ENCODE measurements at places on chromosomes 7 and 10.

DNA sequence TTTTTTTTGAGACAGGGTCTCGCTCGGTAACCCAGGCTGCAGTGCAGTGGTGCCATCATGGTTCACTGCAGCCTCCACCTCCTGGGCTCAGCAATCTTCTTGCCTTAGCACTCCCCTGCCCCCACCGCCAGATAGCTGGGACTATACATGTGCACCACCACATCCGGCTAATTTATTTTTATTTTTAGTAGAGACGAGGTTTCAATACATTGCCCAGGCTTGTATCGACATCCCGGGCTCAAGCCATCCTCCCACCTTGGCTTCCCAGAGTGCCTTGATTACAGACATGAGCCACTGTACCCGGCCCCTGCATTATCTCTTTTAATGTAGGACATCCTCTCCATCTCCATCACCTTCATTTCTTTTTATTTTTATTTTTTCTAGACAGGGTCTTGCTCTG lies 213.3 kb downstream of the CUX1 start:
- no peak for DNase-seq

DNA sequence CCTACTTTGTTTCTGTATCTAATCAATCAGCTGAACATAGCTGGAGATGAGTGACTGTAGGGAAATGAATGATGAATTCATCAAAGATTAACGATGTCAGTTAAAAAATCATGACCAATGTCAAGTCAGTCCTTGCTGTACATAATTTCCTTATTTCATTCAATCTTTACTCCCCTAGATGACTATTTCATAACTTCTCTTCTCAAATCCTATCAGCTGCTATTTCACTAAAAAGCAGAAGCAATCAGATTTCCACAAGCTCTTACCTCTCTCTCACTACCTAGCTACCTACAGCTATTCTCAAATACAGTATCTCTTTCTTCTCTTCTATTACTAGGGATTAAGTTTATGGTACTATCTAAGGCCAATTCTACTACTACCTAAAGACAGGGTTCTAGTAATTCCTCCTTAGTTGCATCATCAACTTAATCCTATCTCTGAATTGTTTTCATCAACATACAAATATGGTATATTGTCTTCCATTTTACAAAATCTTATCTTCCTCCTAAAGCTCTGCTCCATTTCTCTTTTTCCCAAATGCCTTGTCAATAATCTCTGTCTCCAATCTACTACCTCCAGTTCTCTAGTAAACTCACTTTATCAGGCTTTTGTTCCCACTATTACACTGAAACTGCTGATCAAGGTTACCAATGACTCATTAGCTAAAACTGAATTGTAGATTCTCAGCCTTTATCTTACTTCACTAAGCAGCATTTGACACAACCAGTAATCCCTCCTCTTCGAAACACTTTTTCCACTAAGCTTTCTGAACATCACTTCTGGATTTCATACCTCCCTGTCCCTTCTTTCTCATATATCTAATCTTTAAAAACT lies 28.4 kb downstream of the JMJD1C start:
- DNase-seq: no peak

GRCh38 chr10:58615237-58615935 lies 102.7 kb downstream of the BICC1 start:
- no peak for DNase-seq

DNA sequence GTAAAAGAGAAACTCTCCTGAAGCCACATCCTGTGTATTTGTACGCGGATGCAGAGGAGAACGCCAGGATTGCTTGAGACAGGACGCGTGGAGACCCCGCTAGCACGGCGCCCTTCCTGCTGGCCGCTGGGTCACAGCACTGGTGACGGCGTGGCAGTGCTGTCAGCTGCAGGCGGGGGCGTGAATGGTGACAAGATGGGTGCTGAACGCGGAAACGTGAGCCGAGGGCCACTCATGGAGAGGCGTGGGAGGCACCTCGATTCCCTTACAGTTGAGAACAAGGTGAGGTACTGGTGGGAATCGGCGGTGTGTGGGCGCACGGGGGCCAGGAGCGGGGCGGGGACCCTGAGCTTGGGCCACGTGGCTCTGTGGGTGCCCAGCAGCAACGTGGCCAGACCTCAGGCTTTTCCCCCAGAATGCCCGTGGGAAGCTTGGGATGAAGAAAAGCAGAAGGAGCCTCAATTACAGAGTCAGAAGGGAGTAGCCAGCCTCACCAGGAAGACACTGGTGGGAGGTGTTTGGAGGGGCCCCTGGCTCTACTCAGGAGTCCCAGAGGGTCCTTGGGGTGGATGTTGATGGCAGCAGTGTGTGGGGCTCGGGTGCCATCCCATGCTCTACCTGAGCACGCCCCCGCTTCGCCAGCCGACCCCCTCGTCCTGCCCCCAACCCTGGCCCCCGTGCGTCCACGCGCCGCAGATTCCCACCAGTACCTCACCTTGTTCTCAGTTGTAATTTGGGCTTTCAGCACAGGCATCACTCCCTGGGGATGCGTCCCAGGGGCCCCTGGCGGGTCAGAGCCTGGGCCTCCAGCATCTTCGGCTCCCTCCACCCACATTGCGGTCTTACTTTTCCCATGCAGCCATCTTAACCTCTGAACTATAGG lies 208.4 kb upstream of the TCERG1L start:
- DNase-seq: no peak

GRCh38 chr7:132575982-132576720 lies at the start of gene PLXNA4:
PLXNA4 (minus strand) TSS chr7:132576470; CDS start chr7:132508693, 67,777 bp downstream.
- no peak for DNase-seq

GRCh38 chr7:24434972-24435371 lies 138.3 kb upstream of the PALS2 start:
- no peak for DNase-seq

DNA sequence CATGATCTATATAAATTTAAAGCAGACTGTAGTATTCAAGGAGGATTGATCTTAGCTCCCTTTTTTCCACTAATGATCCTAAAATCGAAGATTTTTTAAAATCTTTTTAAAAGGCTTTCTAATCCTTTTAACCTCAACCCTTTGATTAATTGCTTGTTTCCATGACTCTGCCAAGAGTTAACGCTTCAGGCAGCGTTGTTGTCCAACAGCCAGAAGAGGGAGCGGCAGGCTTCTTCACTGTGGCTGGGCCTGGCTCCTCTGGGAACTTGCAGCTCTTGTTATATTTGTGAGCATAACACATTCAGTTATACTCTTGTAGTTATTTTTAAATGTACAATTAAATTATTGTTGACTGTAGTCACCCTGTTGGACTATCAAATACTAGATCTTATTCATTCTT lies 26.3 kb downstream of the CRCP start:
- DNase-seq: no peak

GRCh38 chr7:158366346-158366745 lies 221.3 kb downstream of the PTPRN2 start:
- DNase-seq: no peak

DNA sequence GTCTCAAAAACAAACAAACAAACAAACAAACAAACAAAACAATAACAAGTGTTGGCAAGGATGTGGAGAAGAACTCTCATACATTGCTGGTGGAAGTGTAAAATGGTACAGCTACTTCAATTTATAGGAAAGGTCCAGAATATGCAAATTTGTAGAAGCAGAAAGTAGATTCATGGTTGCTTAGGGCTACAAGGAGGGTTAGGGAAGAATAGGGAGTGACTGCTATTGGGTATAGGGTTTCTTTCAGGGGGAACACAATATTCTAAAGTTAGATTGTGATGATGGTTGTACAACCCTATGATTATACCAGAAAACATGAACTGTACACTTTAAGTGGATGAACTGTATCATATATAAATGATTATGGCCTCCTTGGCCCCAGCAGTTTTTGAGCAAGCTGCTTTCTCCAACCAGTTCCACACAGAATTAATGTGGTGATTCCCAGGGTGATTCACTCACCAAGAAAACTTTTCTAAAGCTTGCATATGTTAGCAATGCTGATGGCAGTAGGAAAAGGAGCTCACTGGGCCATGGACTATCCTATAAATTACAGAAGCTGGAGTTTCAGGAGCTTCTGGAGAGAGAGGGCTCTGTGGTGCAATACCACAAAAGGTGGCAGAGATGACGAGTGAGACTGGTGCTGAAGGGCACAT lies 52.8 kb upstream of the KCNIP2 start:
- DNase-seq: no peak

GRCh38 chr10:47113907-47114500 lies 186.0 kb upstream of the GDF10 start:
- no peak for DNase-seq

DNA sequence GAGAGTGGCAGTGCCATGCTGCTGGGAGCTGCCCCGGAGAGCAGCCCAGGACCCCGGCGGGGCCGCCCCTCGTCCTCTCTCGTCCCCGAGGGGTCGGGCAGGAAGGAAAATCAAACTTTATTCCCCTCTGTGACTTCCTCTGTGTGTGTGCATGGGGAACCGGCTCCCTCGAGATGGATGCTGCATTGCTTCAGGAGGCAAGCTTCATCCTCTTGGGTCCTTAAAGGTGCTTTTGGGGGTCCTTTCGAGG lies 726 bp downstream of the MCU start:
- DNase-seq: no peak

DNA sequence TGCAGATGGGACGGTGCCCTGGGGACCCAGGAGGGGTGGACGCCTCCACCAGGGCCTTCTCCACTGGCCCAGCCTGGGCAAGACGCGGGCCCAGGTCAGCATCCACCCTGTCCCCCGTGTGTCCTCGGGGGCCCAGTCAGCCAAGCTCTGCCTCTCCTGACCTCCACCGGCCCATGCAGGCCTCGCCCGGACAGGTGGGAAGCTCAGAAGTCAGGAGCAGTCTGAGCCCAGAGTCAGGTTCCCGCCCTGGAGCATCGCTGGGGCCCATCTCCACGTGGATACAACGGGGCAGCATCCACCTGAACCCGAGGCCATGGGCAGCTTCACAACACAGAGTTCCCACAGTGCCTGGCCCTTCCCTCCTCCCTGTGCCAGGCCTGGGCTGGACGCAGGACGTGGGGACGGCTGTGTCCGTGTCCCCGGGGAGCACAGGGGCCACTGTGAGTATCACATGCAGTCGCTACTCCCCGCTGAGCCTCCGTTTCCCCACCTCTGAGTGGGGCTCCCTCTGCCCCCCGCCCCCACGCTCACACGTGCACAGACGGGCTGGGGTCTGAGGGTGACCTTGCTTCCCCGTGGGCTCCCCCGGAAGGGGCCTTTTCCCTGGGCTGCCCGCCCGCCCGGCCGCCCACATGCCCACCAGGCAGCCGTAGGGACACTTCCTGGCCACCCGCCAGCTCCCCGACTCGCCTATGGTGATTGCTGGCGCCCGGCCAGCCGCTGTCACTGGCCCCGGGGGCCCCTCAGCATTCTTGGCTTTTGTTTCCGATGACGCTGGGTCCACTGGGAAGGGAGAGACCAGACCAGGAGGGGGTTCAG lies 64.3 kb downstream of the PDGFA start:
- no peak for DNase-seq

DNA sequence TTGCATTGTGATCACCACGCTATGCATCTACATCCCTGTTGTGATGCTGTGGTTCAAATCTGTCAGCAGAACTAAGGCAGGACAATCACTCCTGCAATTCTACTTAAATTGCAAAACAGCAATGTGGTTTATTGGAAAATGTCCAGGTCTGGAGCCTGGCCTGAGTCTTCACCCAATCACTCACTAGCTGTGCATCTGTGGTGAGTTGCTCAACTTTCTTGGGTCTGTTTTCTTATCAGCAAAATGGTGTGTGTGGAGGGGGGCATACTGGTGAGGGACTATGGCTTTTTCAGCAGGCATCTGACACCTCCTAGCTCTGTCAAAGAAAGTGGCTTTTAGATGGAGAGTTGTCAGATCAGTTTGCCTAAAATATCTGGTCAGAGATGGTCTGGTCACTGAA lies 108.3 kb upstream of the FEZF1 start:
- DNase-seq: no peak

DNA sequence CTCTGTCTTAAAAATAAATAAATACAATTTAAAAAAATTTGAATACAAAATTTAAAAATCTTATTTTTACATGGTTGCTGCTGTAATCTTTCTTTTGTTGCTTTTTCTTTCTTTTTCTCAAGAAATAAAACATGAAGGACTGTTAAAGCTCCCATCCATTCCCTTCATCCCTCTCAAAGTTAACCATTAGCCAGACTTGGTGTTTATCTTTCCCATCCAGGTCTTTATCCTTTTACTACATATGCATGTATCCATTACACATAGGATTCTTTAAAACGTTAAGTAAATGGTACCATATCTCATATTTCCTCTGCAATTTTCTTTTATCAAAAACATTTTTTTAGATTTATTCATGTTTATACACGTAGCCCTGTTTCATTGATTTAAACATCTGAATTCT lies 70.1 kb downstream of the CREB3L2 start:
- no peak for DNase-seq

DNA sequence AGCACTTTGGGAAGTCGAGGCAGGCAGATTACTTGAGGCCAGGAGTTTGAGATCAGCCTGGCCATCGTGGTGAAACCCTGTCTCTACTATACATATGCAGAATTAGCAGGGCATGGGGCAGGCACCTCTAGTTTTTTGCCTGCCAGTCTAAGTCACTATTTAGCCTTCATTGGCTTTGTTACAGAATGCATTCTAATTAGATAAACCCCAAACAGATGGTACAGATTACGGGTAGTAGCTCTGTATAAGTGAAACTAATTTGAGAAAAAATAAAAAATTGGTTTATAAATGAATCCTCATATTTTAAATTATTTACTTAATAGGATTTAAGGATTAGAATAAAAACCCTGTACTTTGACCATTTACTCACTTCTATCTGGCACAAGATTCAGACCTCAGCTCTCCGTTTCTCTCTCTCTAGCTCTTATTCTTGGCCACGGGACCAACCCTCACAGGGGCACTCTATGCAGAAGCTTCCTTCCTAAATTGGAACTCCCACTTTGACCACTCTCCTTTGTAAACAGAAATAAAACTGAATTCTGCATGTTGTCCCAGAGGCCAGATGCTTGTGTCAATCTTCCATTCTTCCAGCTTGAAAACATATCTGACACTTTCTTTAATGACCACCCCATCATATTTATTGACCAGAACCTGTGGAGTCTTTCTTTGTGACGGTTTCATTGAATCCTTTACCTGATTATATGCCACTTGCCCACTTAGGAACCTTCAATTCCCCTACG lies 26.8 kb downstream of the BET1 start:
- DNase-seq: no peak

GRCh38 chr7:151089893-151090730 lies 3.8 kb downstream of the AGAP3 start:
- DNase-seq: no peak

DNA sequence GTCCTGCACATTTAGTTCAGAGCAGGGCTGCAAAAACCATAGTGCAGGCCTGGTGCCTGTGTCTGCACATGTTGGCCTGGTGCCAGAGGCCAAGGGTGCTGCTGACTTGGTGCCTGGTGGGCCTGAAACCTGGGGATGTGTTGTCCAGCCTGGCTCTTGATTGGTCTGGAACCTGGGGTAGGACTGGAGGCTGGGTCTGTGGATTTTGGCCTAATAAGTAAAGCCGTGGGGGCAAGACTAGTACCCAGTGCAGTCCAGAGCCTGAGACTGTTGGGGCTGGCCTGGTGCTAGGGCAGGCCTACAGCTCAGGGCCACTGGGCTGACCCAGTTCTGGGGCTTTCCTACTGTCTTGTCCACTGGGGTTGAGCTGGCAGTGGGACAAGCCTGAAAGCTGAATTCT lies 817.9 kb downstream of the DNAJB9 start:
- DNase-seq: no peak

GRCh38 chr7:129515381-129515780 lies 13.1 kb downstream of the SMKR1 start:
- DNase-seq: no peak

Data from activated CD4-positive, alpha-beta T cell treated with anti-CD3 and anti-CD28 coated beads, Interleukin-2, amount 50 U/mL, for 1 hour (primary cell).